ENCODE measurements at places on chromosomes 7 and 10.

- no peak for DNase-seq
These were observed 191.8 kb downstream of the HTR7 start for GRCh38 chr10:90665905-90666662.

DNA sequence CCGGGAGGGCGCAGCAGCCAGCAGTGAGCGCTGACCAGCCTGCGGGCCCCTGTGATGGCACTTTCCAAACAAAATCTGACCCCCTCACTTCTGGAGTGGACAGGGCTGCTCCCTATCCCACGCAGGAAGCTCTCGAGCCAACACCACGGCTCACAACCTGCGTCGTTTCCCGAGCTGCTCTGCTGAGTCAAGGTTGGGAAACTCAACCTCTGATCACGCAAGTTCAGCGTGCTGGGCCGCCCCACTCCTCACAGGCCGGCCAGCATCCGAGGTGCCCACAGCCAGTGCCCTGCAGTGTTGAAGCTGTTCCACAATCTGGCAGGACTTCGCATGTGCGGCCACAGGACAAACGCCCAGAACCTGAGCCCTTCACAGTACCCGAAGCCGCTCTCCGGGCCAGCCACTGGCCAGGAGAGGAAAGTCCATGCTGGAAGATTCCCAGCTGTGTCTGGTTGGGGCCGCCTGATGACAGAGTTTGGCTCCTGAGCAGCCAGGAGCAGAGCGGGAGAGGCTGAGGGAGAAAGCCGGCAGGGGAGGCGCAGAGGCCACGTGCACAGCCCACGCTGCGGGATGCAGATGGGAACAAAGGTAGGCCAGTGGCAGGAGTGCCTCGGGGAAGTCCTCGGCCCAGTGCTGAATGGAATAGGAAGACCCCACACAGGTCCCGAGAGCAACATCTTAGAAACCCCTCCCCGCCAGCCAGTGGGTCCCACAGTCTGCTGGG, 263.3 kb upstream of the TCERG1L start:
- no peak for DNase-seq

GRCh38 chr7:27242555-27243339, at the start of gene EVX1:
Gene EVX1 (plus strand): TSS chr7:27242802. CDS start chr7:27243031, 229 bp downstream.
- DNase-seq = no peak

DNA sequence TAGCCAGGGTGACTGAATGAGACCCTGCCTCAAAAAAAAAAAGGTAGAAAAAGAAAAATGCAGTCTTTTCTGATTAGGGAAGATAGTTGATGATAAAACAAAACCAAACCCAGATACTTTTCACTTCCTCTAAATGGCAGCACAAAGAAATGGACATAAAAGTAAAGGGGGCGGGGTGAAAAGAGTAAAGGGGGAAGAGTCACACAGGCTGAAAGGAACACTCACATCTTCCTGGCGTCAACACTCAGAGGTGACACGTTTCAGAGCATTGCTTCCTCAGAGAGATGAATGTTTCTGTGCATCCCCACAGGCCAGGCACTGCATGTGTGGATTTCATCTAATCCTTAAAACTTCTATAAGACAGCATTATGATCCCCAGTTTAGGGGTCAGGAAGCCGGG, 81.2 kb downstream of the HIPK2 start:
- DNase-seq = no peak

GRCh38 chr7:12531784-12532183, 38.7 kb upstream of the SCIN start:
- no peak for DNase-seq

GRCh38 chr10:112956631-112957350, 6.7 kb downstream of the TCF7L2 start:
- DNase-seq = no peak

DNA sequence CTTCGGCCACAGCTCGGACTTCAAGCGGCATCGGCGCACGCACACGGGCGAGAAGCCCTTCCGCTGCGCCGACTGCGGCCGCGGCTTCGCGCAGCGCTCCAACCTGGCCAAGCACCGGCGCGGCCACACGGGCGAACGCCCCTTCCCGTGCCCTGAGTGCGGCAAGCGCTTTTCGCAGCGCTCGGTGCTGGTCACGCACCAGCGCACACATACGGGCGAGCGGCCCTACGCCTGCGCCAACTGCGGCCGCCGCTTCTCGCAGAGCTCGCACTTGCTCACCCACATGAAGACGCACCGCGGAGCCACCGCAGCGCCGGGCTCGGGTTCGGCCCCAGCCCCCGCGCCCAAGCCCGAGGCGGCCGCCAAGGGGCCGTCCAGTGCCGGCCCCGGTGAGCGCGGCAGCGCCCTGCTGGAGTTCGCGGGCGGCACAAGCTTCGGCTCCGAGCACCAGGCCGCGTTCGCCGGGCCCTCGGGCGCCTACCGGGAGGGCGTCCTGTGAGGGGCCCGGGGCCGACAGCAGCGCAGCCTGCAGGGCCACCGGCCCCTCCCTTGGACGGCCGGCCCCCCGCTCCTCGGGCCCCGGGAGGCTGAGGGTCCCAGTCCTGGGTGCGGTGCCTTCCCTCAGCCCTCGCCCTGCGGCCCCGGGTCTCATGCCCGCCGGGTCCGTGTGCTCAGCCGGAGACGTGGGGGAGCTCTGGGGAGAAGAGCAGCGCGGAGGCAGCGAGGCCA, 17.2 kb downstream of the ZNF316 start:
- no peak for DNase-seq

GRCh38 chr7:109126404-109127050, 556.9 kb downstream of the DNAJB9 start:
- DNase-seq = no peak

- no peak for DNase-seq
These were observed 51.9 kb upstream of the FAM180A start for GRCh38 chr7:135800560-135800959.

- DNase-seq = no peak
These were observed 75.1 kb downstream of the RELN start for GRCh38 chr7:103914147-103914899.

DNA sequence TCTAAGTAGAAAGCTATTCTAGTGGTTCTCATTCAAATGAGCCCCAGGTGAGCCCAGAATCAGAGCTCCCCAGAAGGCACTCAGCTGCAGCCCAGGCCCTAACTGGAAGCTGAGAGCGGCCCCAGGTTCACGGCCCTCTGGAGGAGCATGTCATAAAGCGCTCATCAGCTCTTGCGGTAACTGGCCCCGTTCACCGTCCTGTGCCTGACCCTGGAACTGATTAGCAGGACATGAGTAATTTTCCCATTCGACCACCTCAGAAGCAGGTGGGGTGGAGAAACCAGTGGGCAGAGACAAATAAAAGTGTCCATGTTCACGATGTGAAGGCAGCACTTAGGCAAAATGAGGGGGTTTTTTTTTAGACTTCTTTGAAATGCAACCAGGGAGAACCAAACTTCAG, 136.1 kb upstream of the LYZL2 start:
- no peak for DNase-seq

- no peak for DNase-seq
These were observed 44.7 kb downstream of the DNAJC12 start for GRCh38 chr10:67793313-67793712.

DNA sequence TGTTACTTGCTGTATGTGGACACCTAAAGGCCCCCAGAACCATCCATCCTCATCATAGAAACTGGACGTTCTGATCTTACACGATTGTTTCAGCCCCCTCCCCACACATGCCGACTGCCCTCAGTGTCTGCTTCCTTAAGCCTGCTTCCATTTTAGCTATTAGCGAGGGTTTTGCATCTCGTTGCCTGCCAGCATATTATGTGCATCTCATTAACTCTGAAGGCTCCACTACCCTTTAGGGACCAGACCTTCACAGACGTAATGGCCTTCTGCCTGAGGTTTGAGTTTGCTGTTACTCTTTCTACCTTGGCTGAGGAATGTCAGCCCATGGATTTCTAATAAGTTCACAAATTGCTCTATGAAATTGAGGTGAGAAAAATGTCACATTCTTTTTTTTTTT, 53.9 kb upstream of the LRGUK start:
- no peak for DNase-seq

DNA sequence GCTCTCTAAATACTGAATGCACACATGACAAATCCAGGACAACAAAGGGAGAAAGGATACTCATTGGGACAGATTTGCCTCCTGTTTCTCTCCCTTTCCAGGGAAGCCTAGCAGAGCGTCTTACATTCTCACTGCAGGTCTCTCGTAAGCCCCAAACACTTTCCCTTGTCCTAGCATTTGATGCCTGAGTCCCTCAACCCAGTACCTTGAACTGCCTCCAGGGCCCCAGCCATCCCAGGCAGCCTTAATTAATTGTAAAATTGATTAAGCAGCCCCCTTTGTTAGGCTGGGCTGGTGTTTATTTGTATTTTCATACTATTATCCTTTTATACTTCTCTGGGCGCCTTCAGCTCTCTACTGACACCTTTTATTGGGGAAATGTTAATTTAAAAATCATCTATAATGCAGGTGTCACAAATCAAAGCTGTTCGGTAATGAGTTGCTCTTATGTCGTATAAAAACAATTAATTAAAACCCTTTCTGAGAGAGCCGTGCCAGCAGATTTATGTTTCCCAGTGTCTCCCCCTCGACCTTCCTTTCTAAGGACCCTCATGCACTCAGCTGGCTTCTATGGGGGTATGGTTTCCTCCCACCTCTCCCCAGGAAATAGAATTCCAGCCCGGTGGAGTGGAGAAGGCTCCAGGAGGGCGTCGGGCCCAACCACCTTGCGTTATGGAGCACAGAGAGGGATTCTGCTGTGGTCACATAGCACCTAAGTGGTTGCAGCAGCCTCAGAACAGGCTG, 243.8 kb downstream of the RPS24 start:
- DNase-seq = no peak

Measured in AG04449 (cell line).